ENCODE measurements at places on chromosomes 7 and 10.

DNA sequence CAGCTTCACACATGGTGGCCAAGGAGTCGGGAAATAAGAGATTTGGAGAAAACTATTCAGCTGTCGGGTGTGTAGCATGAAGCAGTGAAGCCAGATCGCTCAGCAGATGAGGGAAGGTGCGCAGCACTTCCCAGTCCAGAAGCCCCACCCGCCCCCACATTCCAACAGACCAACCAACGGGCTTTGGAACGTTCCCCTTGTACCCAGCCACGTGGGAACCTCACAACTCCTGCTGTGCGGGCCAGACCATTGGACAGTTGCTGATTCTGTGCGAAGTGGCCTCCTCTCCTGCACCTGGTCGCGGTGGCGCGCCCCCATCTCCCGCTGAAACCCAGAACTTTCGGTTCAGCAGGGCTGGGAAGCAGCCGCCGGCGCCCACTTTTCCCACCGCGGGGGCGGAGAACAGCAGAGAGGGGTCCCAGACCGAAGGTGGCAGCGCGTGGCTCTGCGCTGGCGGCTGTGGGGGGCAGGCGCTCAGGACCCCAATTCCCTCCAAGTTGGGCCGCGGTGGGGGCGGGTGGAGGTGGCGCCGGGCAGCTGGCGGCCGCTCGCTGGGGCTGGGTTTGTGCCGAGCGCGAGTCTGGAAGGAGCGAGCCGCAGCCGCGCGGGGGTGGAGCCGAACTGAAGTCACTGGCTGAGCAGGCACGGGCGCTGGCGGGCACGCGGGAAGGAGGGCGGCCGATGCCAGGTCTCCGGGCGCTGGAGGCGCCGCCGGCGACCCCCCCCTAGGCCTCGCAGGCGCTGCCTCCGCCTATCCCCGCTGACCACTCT is 1301.5 kb upstream of the SORCS1 start:
- DNase-seq: peak; percentile 68

DNA sequence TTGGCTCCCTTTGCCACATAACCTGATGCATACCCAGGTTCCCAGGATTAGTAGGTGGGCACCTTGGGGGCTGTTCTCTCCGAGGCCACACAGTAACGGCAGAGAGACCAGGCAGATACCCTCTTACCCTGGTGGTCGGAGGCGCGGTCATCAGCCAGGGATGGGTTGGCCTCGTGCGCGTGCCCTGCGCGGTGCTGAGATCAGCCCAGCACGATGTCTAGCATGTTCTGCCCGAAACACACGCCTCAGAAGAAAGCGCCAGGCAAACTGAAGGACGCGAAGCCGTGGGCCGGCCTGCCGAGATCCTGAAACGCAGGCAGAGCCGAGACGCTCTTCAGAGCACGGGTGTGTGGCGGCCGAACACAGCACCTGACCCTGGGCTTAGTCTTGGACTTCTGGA is 34.7 kb upstream of the CFAP46 start:
- peak; percentile 34 for DNase-seq

DNA sequence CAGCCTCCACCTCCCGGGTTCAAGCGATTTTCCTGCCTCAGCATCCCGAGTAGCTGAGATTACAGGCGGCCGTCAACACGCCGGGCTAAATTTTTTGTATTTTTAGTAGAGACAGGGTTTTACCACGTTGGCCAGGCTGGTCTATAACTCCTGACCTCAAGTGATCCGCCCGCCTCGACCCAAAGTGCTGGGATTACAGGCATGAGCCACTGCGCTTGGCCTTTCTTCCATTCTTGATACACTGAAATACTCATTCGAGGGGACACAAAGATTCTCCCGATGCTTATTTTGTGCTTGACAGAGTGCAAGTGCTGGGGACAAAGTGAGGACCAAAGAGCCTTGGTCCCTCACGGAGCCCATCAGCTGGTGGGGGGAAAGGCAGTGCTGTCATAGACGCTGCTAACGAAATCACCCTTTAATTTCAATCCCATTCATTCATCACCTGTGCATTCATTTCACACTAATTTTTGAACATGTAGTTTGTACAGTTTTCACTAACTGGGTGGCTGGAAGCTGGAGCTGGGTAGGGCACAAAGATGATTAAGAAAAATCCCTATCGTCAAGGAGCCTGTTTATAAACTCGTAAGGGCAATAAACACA is 621 bp upstream of the FAM133B start:
- no peak for DNase-seq

DNA sequence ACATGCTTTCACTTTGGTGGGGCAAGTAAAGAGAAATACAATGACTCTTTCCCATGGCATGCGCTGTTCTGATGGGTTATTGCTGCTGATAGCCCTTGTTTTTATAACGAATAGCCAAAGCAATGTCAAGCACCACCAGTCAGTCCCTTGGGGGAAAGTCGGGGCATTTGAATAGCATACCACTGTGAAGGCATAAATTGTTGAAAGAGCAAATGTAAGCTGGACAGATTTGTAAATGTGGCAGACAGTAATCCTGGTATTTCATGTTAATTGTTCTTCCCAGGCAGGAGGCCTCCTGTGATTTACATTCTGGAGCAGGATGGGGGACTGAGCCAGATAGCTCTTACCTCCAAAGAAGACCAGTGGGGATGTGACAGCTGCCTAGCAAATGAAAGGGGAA is 293.3 kb downstream of the ADRA2A start:
- no peak for DNase-seq

DNA sequence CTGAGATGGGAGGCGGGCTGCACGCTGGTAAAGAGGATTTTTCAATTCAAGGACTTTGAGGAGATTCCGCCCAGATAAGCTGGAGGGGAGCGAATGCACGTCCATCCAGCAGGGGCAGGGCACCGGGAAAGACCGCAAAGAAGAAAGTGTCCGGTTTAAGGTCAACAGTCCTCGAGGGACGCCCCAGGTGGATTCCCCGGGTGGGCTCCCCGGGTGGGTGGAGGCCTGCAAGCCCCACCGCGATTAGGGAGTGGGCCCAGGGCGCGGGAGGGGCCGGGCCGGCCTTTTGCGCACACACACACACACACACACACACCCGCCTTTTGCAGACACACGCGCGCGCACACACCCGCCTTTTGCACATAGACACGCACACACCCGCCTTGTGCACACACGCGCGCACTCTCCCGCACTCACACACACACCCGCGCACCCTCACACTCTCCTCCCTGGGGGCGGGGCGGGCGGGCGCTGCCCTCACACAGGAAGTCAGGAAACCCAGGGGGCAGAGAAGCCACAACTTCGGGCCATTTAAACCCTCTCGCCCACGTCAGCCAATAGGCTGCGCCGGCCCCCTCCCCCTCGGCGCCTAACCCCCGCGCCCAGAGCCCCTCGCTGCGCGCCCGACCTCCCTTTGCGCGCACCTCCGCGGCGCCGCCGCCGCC is 615 bp downstream of the ARHGAP12 start:
- DNase-seq: peak; percentile 78

DNA sequence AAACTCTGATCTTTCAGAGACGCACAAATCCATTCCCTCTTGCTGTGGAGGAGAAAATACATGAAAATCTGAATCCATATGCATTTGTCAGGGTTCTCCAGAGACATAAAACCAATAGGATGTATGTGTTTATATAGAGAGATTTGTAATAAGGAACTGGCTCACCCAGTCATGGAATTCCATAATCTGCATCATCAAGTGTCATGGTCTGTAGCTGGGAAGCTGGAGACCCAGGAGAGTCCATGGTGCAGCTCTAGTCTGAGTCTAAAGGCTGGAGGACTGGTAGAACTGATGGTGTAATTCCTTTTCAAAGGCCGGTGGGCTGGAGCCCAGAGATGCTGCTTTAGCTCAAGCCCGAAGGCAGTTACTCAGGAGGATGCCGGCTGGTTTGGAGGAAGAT is 134.0 kb downstream of the TCF7L2 start:
- no peak for DNase-seq

- DNase-seq: no peak
These were observed 132.9 kb downstream of the BICC1 start for GRCh38 chr10:58645416-58646146.

DNA sequence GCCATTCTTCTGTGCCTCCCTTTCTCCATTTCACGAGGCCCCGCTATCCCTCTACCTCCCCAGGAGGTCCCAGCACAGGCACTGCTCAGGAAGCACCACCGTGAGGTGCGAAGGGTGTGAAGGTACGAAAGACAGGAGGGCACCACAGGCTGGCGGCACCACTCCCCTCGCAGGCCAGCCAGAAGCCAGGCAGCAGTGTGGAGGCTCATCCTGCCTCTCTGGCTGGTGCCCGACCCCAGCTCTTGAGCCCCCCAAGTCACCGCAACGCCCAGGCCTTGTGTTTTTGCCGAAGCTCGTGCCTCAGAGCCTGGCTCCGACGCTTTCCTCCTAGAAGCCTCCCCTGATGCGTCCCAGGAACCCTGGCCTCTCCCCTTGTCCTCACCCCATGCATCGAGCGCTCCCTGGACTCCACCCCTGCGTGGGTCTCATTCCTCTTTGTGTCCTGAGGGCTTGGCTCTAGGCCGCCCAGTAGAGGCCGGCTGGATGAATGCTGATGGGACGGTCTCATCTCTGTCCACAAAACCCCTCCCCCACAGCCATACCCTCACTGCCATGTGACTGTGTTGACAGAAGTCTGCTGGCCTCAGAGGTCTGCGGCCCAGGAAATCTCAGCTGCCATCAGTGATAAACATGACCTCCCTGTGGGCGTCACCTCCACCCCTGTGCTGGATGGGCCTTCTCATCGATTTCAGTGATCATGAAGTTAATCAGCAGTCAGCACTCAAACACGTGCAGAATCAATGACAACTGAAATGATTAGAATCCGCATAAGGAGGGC is 19.3 kb downstream of the BRI3 start:
- DNase-seq: no peak

- DNase-seq: no peak
These were observed at the start of gene ANKRD1 for GRCh38 chr10:90920986-90921666. Gene ANKRD1, minus strand, starts transcription at chr10:90921087. Its CDS starts 60 bp downstream, at chr10:90921027.

GRCh38 chr7:134298902-134299683 is 17.6 kb downstream of the SLC35B4 start:
- no peak for DNase-seq

DNA sequence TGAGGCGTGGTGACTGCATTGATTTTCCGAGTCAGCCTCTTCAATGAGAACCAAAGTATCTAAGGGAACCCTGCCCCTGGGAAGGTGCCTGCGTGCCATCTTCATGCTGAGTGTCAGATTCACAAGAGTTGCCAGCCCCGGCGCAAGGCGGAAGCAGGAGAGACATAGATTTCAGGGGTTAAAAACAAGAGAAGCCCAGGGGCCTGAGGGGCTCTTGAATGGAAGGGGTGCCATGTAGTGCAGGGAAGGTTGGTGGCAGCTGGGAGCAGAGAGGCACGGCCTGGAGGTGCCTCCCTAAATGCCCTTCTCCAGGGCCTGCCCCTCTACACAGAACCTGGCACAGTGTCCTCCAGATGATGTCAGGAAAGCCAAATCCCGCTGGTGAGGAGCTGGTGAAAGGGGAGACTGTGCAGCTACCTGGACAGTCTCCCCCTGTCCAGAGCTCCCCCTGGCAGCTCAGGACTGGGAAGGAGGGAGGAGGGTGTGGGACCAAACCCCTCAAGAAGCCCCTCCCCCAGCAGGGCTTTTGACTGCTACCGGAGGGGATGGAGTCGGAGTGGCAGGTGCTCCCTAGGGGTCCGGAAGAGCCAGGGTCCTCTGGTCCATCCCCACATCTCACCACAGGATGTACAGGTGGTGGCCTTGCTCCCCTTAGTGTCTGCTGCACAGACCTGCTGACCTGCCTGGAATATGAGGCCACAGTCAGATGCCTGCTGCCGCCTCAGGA is 137.9 kb downstream of the TCERG1L start:
- DNase-seq: peak; percentile 36

- no peak for DNase-seq
These were observed 3.5 kb downstream of the STK17A start for GRCh38 chr7:43586251-43586900.

- peak; percentile 89 for DNase-seq
These were observed 666 bp upstream of the MAP3K8 start for GRCh38 chr10:30433306-30433729.

GRCh38 chr10:72204296-72204695 is 11.5 kb upstream of the ANAPC16 start:
- no peak for DNase-seq

DNA sequence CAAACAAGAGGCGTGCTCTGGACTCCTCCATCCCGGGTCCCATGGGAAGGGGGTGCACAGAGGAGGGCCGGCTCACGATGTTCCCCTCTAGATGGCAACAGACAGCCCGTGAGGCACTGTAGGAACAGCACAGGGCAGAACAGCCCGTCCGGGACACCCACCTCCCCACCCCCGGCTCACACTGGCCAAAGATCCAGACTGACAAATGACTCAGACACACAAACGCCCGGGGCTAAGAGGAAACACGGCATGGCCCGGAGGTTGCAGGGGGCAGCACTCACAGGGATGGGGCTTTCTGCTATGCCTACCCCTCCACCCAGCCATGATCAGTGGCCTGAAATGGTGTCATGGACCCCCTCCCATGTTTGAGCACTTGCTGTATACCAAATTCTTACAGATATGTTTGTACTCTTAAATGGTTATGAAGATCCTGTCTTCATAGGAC is 4.9 kb upstream of the ELN start:
- DNase-seq: no peak

- DNase-seq: no peak
These were observed 491.7 kb downstream of the ARL4A start for GRCh38 chr7:13179011-13179582.

GRCh38 chr10:59934701-59935100 is 28.3 kb upstream of the CCDC6 start:
- DNase-seq: no peak

GRCh38 chr7:124106575-124106974 is 73.7 kb upstream of the TMEM229A start:
- DNase-seq: no peak

GRCh38 chr7:39509912-39510311 is 56.3 kb upstream of the YAE1 start:
- no peak for DNase-seq

DNA sequence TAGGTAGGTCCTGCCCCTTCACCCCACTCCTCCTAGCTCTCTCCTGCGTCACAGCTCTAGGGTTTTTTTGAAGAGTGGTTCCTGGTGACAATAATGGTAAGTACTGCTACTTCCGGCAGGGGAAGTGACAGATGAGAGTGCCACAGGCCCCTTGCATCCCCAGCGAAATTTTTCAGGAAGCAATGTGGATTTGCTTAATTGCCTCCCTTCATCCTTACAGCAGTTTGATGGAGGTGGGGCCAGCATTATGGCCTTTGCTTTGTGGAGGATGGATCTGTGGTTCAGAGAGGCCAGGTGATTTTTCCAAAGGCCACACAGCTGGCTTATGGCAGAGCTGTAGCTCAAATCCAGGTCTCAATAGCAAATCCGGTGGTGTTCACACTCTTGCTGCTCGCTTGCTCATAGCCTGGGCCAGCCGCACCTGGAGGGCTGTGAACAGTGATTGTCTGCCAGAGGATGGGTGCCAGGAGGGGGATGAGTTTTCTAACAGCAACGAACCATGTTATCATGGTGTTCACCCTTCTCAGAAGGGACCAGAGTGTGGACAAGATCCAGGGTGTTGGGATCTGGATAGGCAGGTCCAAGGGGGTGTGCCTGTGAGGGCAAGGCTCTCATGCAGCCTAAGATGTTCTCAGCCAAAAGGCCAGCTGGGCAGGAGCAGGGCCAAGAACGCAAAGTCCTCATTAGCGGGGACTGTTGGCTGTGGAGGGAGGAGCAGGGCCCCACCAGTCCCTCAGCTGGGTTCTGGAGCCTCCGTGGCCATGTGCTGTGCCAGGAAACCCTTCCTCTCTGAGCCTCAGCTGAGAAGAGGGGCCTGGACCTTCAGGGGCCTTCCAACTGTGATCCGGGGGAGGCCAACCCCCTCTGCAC is 89.0 kb downstream of the EMX2 start:
- DNase-seq: no peak

- no peak for DNase-seq
These were observed 16.6 kb downstream of the ACBD5 start for GRCh38 chr10:27223964-27224363.

Measured in sciatic nerve (tissue), 2 donors.